Stimulated activated naive CD8-positive, alpha-beta T cell treated with anti-CD3 and anti-CD28 coated beads, Interleukin-15, amount 100 ng/mL, for 72 hours (primary cell): ENCODE measurements at places on chromosomes 7 and 10.

- no peak for DNase-seq
Observed at GRCh38 chr7:24151944-24152343, 132.0 kb upstream of the NPY start.

- no peak for DNase-seq
Observed at GRCh38 chr7:92626281-92626809, 36.2 kb upstream of the FAM133B start.

DNA sequence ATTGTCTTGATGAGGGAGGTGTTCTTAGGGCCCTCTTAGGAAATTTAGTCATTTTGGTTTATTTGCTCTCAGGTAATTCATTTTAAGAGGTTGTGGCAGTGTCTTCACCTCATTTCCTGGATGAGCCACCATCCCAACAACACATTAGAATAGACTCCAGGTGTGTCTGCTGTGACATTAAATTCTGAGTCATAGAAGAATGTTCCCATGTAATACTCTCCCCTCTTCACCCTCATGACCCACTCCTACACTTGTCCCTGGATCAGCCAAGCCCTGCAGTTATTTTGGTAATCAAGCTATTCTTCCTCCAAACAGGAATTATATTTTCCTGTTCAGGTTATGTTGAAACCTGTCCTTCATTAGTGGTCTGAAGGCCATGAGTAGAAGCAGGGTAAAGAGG lies 944.1 kb downstream of the SORCS3 start:
- no peak for DNase-seq

- no peak for DNase-seq
Observed at GRCh38 chr7:87036985-87037384, 22.5 kb downstream of the ELAPOR2 start.

GRCh38 chr10:804191-804781 lies 114.8 kb upstream of the DIP2C start:
- no peak for DNase-seq

GRCh38 chr7:28731092-28731658 lies 227.0 kb downstream of the TRIL start:
- no peak for DNase-seq

DNA sequence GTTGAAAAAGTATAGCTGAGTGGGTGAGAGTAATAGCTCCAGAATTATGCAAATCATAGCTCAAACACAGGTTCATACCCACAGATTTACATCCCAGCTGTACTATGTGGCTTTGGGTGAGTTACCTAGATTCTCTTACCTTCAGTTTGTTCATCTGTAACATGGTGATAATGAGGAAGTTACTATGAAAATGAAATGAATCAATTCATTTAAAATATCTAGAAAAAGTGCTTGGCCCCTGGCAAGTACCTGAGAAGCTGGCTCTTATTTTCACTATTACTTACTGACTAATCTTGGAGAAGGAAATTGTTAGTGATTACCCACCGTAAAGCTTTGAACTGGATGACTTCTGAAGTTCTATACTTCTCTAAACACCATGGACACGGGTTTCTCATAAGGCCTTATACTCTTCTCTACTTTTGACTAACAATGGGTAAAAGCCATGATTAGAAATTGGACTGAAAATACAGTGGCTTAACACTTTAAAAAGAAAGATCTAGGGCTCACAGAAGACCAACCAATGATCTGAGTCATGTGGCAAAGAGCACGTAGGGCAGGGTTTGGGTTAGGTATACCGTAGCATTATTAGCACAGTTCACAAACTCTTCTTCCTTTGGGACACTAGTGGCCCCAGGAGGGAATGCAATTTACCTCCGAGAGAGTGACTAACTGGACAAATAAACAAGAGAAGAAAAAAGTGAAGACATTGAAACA lies 149.2 kb downstream of the PLPP4 start:
- DNase-seq: no peak

DNA sequence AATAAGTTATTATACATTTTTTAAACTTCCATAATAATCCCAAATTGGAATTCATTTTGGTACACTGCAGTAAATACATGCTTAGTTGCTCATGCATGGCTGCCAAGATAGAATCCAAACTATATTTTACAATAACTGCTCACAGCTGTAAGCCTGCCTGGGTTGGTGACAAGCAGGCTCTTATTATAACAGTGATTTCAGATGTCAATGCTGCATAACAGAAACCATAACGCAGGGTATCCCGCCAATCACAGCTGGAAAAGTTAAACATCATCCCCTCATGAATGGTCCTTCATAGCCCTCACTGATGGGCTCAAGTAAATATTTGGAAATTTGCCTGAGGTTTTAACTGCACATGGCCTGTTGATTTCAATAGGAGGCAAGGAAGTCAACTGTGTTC lies 149.8 kb downstream of the AMPH start:
- no peak for DNase-seq

DNA sequence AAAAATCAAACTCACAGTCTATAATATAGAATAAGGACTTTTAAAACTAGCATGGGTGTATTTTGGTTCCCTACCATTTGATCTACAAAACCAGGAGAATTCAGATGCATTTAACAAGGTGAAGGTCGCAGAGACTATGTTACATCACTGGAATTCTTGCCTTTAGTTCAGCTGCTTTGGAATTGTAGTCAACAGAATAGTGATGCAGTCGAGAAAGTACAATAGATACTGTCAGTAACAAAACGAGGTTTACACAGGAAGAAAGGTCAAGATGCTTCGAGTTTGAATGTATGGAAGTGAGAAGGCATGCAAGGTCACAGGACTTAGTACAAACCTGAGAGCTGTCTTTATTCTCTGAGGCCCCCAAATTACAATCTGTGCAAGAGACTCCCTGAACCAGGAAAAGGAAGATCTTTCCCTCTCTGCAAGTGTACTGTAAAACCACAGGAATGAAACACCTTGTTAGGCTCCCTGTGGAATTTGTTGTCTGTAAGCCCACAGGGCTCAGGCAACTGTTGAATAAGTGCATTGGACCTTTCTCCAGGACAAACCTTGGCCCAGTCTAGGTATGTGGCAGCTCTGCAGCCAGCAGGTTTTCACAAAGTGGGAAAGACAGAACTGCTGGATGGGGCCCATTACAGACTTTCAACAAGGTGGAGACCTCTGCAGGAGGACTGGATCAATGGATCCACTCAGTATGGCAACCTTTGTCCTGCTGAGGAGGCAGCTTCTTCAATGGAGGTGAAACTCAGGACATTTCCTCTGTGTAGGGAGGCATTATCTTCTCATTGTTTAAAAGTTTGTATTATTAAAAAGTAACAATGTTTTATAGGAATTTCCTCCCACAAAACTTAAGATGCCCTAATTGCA lies 101.1 kb upstream of the GSDME start:
- DNase-seq: no peak
